ENCODE measurements at places on chromosomes 4 and X.

- no peak for DNase-seq
These were observed 291.3 kb upstream of the ANKRD50 start for GRCh38 chr4:125003840-125004239.

DNA sequence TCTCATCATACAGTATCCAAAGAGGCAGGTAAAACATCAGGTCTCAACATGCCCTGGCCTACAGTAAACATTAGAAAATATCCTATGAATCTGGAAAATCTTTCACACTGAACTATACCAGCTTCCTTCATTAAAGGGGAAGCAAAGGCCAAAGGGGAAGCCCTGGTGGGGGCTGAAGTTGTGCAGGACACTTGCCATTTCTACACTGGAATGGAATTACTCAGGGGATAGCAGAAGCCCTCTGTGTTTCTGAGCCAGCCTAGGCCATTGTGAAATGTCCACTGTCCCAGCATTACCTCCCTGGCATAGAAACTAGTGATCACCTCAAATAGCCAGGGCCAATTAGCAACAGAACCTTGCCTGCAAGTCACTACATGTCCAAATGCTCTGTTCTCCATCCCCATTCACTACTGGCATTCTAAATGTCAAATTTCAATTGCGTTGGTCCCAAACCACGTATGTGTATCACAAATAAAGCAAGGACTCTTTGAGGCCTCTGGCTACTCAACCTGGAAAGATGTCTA lies 429.9 kb downstream of the AFF2 start:
- DNase-seq: no peak

DNA sequence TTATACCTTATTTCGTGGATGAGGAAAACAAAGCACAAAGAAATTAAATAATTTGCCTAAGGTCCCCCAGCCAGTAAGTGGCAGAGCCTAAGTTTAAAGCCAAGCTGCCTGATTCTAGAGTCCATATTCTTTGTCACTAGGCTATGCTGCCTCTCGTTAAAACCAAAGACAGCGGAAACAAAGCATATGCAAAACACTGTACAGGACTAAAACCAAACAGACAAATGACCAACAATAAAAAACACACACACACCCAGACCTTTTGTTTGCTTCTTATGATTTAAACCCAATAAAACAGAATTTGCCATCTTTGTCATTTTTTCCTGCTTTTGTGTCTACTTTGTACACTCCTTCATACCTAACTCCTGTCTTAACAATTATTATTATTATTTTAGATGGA lies 10.1 kb upstream of the VSIG1 start:
- DNase-seq: no peak

DNA sequence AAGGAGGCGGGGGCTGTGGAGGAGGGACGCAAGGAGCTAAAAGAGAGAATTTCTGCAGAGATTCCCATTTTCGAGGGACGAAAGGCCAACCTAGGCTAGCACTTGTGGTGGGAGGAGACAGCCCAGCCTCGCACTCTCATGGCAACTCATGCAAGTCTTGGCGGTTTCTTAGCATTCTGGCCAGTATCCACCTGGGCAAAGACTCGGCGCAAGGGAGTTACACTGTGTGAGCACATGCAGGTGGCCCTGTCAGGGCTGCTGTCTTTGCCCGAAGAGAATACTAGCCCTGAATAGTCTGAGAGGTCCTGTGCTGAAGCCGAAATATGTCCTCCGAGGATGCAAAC lies 15.5 kb downstream of the MCF2 start:
- no peak for DNase-seq

DNA sequence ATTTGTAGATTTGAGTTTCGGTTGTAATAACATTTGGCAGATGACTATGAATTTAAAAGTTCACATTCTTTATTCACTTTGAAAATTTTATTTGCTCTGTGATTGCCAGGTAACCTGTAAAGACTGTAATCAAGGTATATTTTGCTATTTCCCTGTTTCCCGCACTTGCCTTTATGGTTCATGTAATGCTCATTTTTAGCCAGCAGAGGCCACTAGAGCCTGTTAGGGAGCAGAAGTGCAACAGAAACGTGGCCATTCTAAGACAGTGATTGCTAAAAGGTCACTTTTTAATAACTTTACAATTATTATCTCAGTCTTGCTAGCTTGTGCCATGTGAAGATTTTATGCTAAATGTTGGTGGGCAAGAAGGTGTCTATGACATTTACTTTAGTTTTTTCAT lies 12.4 kb downstream of the YIPF6 start:
- DNase-seq: peak; percentile 52

- no peak for DNase-seq
These were observed 89.1 kb downstream of the AKAP4 start for GRCh38 chrX:50111742-50112141.

GRCh38 chrX:65758505-65758904 lies 91.1 kb downstream of the MSN start:
- DNase-seq: no peak

- DNase-seq: peak; percentile 24
These were observed 144.2 kb downstream of the PDLIM5 start for GRCh38 chr4:94595880-94596483.

DNA sequence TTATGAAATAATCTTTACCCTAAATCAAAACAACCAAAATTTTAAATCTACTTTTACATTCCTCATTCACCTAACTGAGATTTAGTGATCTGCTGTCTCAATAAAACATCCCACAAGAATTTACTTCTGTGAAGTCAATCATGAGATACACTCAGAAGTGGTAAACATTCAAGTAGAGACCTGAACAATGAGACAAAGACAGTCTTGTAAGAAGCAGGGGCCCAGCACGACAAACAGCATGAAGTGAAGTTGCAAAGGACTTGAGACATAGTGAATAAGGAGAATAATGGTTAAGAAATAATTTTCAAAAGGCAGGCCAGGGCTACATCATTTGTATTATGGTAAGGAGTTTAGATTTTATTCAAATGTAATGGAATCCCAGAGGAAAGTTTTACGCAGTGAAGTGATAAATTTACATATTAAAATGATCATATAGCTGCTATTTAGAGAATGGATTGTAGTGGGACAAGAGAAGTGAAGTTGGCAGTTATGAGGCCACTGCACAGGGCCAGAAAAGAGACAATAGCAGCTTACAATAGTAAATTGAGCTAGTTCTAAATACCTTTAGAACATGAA lies 101.9 kb downstream of the MAB21L2 start:
- no peak for DNase-seq

GRCh38 chr4:91519155-91519554 lies 784.6 kb upstream of the GRID2 start:
- no peak for DNase-seq

DNA sequence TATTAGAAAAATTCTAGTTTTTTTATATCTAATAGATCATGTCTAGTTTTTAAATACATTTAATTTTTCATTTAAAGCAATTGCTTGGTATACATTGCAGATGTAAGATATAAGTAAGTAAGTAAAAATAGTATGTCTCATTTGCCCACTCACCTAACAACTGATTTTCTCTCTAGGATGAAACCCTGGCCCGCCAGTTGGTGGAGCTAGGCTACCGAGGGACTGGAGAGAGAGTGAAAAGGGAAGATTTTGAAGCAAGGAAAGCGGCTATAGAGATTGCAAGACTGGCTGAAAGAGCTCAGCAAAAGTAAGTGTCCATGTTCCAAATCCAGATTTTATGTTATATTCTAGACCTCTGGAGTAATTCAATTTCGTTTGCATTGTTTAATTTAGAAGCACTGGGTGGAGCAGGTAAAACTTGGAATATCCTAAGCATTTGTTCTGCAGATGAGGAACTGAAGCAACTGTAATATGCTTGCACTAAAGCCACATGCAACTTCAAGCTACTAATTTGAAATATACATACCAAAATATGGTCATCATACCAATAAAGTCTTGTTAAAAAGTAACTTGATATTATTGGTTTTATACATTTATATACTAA lies 27.1 kb downstream of the CFAP299 start:
- DNase-seq: no peak

- DNase-seq: no peak
These were observed 24.1 kb downstream of the OPHN1 start for GRCh38 chrX:68409194-68409593.

DNA sequence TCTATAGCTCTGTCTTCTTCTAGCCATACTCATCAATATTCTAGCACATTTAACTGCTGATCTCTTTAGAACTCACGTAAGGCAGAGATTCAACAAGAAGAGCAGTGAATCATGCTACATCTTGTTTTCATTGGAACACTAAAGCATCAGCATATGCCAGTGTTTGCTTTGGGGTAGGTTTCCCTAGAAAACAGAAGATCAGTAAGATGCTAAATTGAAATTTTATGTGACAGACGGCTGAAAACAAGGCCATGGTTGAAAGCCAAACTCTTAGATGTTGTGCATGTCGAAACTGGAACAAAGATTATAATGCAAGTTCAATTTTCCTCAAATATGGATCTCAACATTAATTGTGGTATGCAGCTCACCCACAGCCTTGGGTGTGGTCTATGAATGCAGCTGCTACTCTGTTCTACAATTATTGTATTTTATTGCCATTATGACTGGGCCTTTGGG lies 107.6 kb downstream of the PDLIM5 start:
- DNase-seq: no peak

- DNase-seq: no peak
These were observed 92.5 kb downstream of the TLL1 start for GRCh38 chr4:165965503-165965902.

- peak; percentile 3 for DNase-seq
These were observed 576.0 kb upstream of the PABPC4L start for GRCh38 chr4:134777606-134778005.

DNA sequence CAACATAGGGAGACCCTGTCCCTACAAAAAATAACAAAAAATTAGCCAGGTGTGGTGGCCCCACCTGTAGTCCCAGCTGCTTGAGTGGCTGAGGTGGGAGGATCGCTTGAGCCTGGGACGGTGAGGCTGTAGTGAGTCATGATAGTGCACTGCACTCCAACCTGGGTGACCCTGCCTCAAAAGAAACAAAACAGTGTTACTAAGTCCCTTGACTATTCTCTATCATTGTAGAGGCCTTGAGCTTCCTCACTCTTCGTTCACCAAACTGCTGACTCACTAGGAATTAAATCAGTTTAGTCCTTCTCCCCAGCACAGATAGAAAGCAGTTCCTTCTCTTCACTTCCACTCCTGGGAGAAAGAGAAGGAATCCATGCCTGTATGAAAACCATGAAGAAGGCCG lies 14.5 kb downstream of the CDS1 start:
- DNase-seq: no peak

GRCh38 chrX:120207009-120207605 lies 43.5 kb upstream of the ZBTB33 start:
- peak; percentile 4 for DNase-seq

- no peak for DNase-seq
These were observed 146.6 kb upstream of the TBL1X start for GRCh38 chrX:9318213-9318612.

DNA sequence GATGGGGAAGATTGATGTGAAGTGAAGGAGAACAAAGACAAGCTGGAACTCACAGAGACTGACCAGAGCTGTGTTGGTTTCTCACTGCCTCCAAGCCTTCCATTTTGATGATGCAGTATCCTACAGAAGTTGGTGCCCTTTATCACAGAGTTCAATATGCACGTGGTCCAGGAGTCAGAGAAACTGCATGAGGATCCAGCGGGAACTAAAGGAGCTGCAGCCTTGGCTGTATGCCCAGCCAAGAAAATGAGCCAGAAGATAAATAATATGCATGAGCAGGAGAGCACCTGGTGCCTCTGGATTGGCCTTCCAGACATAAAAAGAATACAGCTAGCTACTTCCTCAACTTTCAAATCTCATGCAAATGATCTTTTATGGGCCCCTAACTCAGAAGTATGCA lies 44.3 kb upstream of the DCLK2 start:
- peak; percentile 18 for DNase-seq

GRCh38 chr4:158341896-158342295 lies 131.6 kb downstream of the TMEM144 start:
- DNase-seq: no peak

DNA sequence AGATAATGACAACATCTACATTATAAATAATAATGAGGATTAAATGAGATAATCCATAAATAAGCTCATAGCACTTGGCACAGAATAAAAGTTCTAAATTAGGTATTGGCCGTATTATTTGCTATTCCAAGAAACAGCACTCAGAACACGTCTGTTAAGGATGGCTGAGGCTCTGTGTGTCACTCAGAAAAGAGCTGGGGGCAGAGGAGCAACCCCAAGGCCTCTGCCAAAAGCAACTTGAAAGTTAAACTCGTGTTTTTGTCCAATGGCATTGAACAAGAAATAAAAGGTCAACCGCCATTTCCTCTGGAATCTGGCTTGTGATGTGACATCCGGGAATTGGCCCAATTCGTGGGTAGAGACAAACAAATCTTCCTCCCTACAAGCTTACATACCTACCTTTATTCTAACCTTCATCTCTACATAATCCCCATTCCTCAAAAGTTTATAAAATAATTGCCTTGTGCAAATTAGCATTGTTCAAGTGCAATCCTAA lies 42.3 kb upstream of the FAM241A start:
- no peak for DNase-seq
